Right ventricle myocardium superior (tissue), 1 donor: ENCODE measurements at places on chromosomes 6 and 20.

- DNase-seq: no peak
Observed at GRCh38 chr6:160457823-160458222, 109.6 kb downstream of the SLC22A3 start.

DNA sequence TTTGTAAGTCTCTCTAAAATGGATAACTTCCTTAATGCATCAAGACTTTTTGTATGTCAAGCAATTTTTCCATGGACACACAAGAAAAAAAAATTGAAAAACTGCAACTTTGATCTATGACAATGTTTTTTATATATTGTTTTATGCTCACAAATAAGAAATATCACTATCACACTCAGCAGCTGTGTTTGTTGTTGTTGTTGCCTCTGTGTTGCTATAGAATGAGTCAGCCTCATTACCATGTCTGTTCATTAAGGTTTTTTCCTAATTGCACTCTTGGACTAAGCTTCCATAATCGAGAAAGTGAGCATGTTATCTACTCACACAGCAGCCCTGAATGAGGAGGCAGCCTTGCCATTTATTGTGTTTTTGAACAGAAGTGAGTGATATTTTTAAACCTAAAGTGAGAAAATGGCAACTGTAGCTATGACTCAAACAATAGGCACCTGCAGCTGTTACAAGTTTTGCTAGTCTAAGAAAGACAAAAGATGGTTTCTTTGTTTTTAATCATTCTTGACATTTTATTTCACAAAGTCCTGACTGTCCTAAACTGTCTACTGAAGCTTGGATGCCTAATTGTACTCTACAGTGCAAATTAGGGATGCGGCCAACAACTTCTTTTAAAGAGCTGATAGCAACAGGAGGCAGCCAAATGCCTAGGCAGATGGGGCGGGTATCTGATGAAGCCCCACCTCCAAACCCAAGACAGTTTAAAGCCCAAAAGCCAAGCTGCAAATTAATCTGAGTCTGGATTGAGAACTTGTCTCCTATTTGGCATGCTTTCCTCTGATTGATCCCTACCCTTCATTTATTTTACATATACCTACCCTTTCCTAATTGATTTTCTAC is 77.9 kb upstream of the DOK5 start:
- DNase-seq: no peak

GRCh38 chr20:59579404-59580145 is 24.8 kb upstream of the PHACTR3 start:
- DNase-seq: no peak

DNA sequence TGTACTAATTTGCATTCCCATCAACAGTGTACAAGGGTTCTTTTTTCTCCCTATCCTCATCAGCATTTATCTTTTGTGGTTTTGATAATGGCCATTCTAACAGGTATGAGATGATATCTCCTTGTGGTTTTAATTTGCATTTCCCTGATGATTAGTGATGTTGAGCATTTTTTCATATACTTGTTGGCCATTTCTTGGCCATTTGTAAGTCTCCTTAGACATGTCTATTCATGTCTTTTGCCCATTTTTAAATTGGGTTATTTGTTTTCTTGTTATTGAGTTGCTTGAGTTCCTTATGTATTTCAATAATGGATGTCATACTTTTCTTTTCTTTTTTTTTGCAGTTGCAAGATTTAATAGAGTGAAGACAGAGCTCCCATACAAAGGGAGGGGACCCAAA is 17.8 kb downstream of the FOXQ1 start:
- no peak for DNase-seq

DNA sequence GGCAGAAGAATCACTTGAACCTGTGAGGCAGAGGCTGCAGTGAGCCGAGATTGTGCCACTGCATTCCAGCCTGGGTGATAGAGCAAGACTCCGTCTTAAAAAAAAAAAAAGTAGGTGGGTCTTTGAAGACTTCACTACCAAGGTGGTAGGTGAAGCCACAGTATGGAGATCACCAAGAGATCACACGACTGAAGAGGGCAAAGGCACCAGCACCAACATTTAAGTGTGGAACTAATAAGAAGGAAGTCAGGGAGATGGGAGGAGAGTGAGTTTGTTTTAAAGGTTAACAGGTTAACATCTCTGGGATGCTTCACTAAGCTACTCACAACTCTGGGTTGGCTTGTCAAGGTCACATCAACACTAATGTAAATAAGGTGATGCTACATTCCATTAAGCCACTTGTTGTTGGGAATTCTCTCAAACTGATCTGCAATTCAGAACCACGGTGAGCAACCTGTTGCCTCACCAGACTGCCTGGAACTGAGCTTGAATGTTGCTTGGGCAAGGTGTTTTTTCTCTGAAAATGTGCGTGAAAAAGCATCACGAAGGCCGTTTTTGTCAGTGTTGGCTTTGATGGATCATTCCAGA is 48.7 kb downstream of the KCTD20 start:
- DNase-seq: no peak
